ENCODE measurements at places on chromosomes 1 and 21. TPM values are rescaled to one million over a fixed set of nuclear protein-coding genes. Genes with fewer than 3 reads are reported as not detected.

GRCh38 chr1:10675813-10676212 lies 120.6 kb downstream of the CASZ1 start:
- peaks cover 89% of the 10 kb centered on the region for H3K4me1 ChIP-seq
- H3K36me3 ChIP-seq, result peaks cover 5% of the 10 kb centered on the region
- no peak for DNase-seq
- no peak overlapping the region for H3K4me3 ChIP-seq

GRCh38 chr1:156556354-156556753 lies 16.0 kb downstream of the IQGAP3 start:
- no peaks in the 10 kb centered on the region for H3K27me3 ChIP-seq
- H3K36me3 ChIP-seq, result peaks cover 7% of the 10 kb centered on the region
- DNase-seq, result no peak
- H3K27ac ChIP-seq, result no peak overlapping the region
- peaks cover 3% of the 10 kb centered on the region for H3K4me1 ChIP-seq

Gene MAEL
- total RNA-seq, result 2.8 TPM

GRCh38 chr1:209391792-209392191 lies 191.7 kb upstream of the CAMK1G start:
- H3K4me3 ChIP-seq, result no peak overlapping the region
- no peak overlapping the region for H3K27ac ChIP-seq
- no peaks in the 10 kb centered on the region for H3K36me3 ChIP-seq
- no peaks in the 10 kb centered on the region for H3K27me3 ChIP-seq

Gene SLFNL1
- 0.66 TPM for total RNA-seq

Gene TSSK3
- total RNA-seq, result 2.4 TPM

Gene NCAM2
- 138 TPM for total RNA-seq

GRCh38 chr1:205769641-205770365 lies 5.5 kb downstream of the RAB29 start:
- no peaks in the 10 kb centered on the region for H3K36me3 ChIP-seq
- H3K4me3 ChIP-seq, result no peak overlapping the region
- no peak overlapping the region for H3K27ac ChIP-seq
- DNase-seq, result no peak
- H3K4me1 ChIP-seq, result peaks cover 3% of the 10 kb centered on the region

DNA sequence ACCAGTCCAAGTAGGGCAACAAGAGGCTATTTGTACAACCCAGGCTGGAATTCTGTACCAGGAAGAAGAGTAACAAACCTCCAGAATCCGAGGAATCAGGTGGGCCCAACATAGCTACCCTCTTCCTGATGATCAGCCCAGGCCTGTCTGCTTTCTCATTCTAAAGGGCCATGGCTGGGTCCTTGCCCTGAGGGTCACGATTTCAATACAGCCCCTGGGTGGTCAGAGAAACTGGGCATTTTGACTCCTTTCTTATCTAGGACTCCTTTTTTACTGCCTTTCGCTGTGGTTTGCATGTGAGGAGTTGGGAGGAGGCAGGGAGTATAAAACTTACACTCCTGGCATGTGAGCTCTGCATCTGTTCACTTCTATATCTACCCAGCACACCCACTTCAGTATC lies 164.9 kb upstream of the COA6 start:
- DNase-seq, result no peak
- H3K27ac ChIP-seq, result no peak overlapping the region
- H3K4me1 ChIP-seq, result peaks cover 2% of the 10 kb centered on the region
- H3K36me3 ChIP-seq, result no peaks in the 10 kb centered on the region

DNA sequence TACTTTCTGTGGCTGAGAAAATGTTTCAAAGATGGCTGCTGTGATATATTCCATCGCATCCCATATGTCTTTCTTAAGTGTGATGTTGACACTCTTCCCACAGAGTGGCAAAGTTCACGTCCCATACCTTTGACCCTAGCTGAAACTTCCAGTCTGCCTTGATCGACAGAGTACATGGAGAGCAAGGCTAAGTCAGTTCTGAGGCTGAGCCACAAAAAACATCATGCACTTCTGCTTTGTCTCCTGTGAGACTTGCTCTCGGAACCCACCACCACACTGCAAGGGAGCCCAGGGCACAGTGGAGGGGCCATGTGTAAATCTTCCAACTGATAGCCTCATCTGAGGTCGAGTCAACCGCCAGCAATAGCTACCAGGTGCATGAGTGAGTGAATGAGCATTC lies 431.9 kb upstream of the RUNX1 start:
- H3K36me3 ChIP-seq, result no peaks in the 10 kb centered on the region
- no peak for DNase-seq
- H3K27me3 ChIP-seq, result no peaks in the 10 kb centered on the region
- no peak overlapping the region for H3K27ac ChIP-seq
- no peak overlapping the region for H3K4me3 ChIP-seq
- no peaks in the 10 kb centered on the region for H3K4me1 ChIP-seq

Gene CLCNKA
- 1.8 TPM for total RNA-seq

DNA sequence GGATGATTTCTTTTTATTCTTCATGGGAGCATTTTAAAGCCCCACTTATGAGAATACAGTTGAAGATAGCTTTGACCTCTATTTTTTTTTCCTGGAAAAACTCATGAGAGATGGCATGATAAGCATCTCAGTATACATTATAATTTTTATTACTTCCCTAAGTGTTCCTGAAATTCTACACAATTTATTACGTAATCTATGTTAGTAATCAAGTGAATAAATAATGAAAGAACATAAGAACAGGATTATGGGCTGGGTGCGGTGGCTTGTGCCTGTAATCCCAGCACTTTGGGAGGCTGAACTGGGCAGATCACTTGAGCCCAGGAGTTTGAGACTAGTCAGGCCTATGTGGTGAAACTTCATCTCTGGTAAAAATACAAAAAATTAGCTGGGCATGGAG lies 13.2 kb upstream of the PRKAA2 start:
- H3K4me1 ChIP-seq, result no peaks in the 10 kb centered on the region
- H3K27me3 ChIP-seq, result no peaks in the 10 kb centered on the region
- no peak for DNase-seq

- no peak for DNase-seq
- no peak overlapping the region for H3K4me3 ChIP-seq
Measured at GRCh38 chr21:44539046-44539445, 949 bp downstream of the KRTAP10-1 start.

DNA sequence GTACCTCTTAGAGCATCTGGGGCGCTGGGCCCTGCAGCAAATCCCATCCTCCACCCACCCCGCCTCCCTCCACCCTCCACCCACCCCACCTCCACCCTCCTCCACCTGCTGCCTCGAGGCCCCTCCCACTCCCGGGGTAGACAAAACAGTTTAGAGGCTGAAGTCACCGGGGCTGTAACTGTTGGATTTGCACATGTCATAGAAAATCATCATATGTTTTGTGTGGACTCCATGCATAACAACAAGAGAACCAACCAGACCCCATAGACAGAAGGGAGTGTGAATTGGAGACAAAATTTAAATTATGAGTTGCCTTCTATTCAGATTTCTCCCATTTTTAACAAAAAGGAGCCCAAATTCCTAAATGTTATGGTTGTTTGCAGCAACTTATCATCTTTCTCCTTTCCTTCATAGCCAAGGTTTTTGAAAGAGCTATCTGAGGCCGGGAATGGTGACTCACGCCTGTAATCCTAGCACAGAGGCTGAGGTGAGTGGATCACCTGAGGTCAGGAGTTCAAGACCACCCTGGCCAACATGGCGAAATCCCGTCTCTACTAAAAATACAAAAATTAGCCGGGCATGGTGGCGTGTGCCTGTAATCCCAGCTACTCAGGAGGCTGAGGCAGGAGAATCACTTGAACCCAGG lies 28.2 kb upstream of the LGALS8 start:
- H3K4me1 ChIP-seq, result peaks cover 4% of the 10 kb centered on the region
- no peaks in the 10 kb centered on the region for H3K36me3 ChIP-seq
- no peak overlapping the region for H3K27ac ChIP-seq
- no peak for DNase-seq

DNA sequence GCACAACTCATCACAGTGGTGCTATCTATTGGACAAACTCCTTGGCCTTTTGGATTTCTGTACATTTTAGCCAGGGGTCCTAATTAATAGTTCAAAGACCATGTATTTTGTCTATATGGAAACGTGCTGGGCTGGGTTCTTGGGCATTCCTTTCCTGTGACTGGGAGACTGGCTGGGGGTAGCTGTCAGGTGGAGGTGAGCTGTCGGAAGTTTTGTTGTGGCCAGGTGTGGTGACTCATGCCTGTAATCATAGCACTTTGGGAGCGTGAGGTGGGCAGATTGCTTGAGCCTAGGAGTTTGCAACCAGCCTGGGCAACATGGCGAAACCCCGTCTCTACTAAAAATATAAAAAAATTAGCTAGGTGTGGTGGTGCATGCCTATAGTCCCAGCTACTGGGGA lies 392.4 kb downstream of the RPS6KC1 start:
- no peak overlapping the region for H3K4me3 ChIP-seq
- H3K27ac ChIP-seq, result no peak overlapping the region
- H3K36me3 ChIP-seq, result no peaks in the 10 kb centered on the region
- DNase-seq, result no peak

- H3K4me3 ChIP-seq, result no peak overlapping the region
- H3K27me3 ChIP-seq, result no peaks in the 10 kb centered on the region
- no peaks in the 10 kb centered on the region for H3K4me1 ChIP-seq
- DNase-seq, result no peak
- no peaks in the 10 kb centered on the region for H3K36me3 ChIP-seq
Measured at GRCh38 chr1:59282951-59283350, 13.9 kb upstream of the FGGY start.
